A549 (cell line): ENCODE measurements at places on chromosomes 4 and X.
A peak's percentile ranks its signal among the peaks of the same experiment; 100 is the strongest.

- no peak for DNase-seq
These were observed 8.8 kb downstream of the GPRIN3 start for GRCh38 chr4:89298788-89299152.

DNA sequence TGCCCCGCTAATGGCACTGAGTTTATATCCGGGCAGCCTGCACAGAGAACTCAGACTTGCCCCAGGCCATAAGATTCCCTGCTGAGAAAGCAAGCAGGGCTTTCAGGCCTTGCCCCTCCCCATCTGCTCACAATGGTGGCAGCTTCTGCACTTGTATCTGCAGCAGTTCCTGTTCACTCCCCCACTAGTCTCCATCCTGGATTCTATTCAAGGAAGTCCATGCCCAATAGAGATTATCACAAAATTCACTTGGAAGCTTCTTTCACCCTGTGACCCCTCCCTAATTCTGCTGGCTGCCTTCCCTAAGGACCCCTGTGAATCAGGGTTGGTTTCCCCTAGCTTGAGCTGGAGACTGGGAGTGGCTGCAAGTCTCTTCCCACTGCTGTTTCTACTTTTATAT lies 34.5 kb upstream of the UCP1 start:
- DNase-seq: no peak

DNA sequence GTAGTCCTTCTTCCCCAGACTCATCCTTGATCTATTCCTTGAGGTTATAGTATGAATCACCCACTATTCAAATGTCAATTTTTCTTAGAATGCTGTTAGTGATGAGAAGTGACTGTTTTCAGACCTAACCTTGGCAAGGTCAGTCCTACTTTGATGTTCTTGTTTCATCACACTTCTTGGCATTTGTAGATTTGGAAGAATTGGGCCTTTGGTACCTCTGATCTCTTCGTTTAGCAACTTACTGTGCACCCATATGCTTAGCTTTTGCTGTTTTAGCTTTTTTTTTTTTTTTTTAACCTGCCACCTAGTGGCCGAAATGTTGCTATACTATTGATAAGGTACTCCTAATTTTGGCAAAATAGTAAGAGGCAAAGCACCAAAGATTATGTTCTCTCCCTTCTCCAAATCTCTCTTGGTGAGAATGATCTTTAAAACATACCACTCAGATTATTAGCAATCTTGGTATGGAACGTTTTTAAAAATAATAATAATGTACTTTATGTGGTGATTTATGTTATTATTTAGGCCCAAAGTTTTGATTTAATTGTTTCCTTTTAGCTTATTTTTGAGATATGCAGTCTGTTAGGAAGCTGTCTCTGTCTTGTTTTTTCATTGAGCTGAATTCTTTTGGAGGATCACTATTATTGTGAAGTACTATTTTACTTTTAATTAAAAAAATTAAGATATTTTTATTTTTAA lies 16.6 kb downstream of the DCK start:
- peak; percentile 26 for DNase-seq

GRCh38 chrX:3136161-3136961 lies 95.1 kb downstream of the ARSF start:
- no peak for DNase-seq

DNA sequence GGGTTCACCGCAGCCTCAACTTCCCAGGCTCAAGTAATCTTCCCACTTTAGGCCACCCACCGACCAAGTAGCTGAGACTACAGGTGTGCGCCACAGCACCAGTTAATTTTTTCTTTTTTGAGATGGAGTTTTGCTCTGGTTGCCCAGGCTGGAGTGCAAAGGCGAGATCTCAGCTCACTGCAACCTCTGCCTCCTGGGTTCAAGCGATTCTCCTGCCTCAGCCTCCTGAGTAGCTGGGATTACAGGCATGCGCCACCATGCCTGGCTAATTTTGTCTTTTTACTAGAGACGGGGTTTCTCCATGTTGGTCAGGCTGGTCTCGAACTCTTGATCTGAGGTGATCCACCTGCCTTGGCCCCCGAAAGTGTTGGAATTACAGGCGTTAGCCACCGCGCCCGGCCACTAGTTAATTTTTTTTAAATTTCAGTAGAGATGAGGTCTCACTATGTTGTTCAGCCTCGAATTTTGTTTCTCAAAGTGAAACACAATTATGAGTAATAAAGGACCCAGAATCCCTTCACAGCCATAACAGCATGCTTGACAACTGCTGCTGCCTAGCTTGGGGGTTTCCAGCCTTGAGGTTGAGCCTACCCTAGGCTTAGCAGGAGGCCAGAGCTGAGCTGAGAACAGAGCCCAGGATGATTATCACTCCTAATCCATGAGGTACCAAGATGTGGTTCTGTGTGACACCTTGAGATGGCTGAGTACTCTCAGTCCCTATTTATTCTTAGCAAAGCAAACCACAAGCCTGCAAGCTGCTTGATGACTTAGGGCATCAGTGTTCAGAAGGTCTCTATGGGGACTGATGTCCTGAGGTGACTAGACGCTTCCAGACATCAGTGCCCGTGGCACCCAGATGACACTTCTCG lies 41.6 kb upstream of the NKRF start:
- DNase-seq: no peak

DNA sequence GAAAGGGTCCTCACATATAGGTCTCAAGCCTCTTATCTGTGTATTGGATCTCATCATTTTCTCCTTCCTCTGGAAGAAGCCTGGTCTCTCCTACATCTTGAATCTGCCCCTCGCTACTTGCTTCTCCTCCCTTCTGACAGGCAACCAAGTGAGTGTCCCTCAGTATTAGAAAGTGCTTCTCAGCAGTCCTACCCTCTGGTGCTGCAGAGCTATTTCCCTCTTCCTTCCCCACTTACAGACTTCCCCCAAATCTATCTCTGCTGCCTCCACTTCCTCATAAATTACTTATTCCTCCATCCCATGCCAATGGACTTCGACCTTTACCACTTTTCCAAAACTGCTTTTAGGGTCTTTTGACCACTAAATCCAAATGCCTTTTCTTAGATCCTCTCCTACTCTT lies 129.1 kb upstream of the NAP1L5 start:
- DNase-seq: no peak

GRCh38 chrX:127112726-127113125 lies 293.2 kb downstream of the PRR32 start:
- DNase-seq: no peak

- DNase-seq: no peak
These were observed 836.5 kb upstream of the HTR2C start for GRCh38 chrX:113747274-113747973.

DNA sequence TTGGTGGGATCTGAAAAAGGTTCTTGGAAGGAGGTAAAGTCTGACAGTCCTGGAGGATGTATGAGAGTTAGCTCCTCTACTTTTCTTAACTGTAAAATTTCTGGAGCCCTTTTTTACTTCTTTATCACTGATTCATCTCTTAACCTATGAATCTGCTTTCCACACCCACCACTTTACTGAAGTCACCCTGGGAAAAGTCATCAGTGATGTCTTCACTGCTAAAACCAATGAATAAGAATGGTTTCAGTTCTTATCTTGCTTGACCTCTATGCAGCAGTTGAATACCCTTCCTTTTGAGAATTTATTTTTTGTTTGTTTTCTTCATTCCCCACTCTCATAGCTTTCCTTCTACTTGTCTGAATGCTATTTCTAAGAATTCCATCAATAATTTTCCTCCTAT lies 80.0 kb downstream of the AREG start:
- DNase-seq: no peak

- DNase-seq: no peak
These were observed 87.9 kb upstream of the PACRGL start for GRCh38 chr4:20612313-20612712.

GRCh38 chr4:81165861-81166430 lies 49.1 kb downstream of the PRKG2 start:
- DNase-seq: no peak

DNA sequence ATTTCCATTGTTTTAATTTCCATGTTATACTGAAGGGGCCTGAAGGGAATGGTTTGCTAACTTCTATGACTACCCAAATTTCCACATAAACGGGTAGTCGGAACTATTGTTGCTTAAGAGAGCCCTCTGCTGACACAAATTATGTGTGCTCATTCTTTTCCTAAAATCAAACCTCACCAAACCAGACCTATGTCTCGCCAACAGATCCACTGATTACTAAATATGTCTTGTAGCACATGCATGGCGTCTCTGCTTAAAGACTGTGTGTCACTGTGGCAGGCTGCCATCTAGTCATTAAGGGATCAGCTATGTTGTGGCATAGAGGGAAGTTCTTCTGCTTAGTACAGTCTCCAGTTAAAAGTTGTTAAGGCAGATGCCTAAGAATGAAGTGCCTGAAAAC lies 25.1 kb downstream of the PIR start:
- no peak for DNase-seq

DNA sequence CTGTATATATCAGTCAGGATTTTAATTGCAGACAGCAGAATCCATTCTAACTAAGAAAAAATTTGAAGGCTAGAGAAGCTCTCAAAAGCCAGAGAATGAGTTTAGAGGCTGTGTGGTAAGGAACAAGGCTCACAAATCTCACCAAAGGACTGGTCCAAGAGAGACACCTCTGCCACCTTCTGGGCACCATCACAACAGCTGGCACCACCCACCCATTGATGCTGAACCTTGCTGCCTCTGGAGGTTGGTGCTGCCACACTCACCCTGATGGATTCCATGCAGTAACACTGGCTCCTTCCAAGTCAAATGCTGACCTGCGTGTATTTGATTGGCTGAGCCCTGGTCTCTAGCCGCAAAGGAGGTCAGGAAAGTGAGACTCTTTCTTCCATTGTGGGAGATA lies 100.8 kb downstream of the BEND2 start:
- DNase-seq: no peak

DNA sequence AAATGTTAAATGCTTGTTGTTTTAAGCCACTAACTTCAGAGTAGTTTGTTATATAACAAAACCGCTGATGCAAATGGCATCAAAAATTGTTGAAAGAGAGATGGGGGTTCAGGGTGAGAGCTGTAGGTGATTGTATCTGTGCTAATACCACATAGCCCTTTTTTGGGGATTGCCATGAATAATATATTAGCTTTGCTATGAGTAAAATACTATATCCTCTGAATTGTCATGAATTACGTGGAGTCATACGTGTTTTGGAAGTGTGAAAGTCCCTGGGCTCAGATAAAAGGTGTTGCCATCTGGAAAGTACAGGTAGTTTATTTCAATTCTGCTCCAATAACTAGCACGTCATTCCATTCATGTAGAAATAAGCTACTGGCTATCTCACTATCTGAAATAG lies 30.6 kb downstream of the DYNLT3 start:
- DNase-seq: no peak

DNA sequence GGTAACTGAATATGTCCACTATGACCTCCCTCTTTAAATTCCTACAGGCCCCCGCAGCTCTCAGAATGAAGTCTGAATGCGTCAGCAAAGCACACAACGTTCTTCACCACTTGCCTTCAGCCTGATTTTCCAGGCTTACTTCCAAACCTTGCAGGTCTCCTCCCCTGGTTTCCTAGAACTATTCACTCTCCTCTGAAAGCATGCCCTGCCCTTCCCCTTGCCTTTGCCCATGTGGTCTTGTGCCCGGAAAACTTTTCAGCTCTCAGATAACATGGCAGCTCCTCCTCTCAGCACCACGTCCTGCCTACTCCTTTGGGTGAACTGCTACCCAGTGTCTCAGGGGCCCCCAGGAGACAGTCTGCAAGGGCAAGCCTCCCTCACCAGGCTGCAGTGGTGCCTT lies 268.5 kb upstream of the LDB2 start:
- DNase-seq: no peak

GRCh38 chr4:25448379-25449109 lies 71.5 kb downstream of the ANAPC4 start:
- no peak for DNase-seq

GRCh38 chrX:7233580-7234406 lies 85.8 kb upstream of the PUDP start:
- DNase-seq: no peak

DNA sequence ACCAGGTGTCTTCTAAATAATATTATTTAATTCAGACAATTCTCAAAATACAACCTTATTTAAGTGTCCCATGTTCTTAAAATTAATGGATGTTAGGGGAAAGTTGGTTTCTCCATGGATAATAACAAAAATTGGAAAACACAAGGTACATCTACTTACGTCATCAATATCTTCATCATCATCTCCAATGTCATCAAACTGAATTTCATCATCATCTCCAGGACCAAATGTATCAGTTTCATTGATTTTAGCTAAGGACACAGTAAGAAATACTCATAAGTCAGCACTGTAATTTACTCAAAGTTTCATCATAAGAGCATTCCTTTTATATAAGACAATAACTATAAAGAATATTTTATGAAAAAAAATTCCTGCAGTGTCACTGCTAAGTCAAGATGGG lies 11.3 kb downstream of the EIF1AX start:
- DNase-seq: no peak

DNA sequence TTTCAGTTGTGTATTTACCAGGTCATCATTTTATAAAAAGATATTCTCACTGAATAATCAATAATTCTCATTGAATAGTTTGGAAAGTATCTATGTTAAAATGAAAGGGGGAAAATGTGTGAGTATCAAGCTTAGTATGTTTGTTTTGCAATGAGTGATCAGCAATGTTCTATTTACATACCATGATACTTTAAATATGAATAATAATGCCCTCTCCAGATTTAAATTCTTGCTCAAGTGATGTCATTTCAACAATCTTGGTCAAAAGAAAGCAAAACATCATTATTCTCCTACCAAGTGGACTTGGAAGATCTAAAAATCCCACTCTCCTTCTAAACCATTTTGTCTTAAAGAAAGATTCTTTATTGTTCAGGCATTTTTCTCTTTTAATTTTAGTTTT lies 42.1 kb upstream of the ANKRD50 start:
- no peak for DNase-seq

DNA sequence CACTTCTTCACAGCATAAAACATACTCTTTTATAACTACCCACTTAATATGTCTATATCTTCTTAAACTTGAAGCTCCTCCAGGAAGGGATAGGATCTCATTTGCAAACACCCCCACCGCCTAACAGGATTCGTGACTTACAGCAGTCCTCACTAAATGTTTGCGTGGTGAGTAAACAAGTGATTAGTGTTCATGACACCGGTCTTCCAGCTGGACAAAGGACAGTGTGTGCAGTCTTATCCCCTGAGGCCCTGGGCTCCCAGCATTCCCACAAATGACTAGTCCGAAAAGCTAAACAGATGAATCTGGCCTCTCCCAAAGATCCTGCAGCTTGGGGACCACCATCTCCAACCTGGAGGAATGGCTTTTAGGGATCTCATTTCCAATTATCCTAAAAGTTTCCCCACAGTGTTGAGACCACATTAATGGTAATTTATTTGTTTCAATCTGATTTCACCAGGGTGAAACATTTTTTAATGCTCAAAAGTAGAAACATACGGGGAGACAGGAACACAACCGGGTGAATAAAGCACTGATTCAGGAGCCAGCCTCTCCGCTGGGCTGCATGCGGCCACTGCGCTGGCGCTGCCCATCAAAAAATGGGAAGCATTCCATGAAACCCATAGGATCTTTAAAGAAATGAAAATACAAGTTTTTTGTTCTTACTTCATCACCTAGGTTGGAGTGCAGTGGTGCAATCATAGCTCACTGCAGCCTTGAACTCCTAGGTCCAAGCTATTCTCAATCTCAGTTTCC lies 69.2 kb downstream of the HADH start:
- no peak for DNase-seq
